Caco-2 (cell line): ENCODE measurements at places on chromosomes 13 and 19. TPM values are rescaled to one million over a fixed set of nuclear protein-coding genes. Genes with fewer than 3 reads are reported as not detected.

The GPC6 gene
- 0.07 and 0.16 TPM in 2 replicates for total RNA-seq

The FBXO46 gene
- 31.0 and 37.0 TPM in 2 replicates for total RNA-seq

The OR7D2 gene
- not detected in 2 replicates for total RNA-seq

The CACNA1A gene
- not detected in 2 replicates for total RNA-seq

The GZMM gene
- 0.35 TPM in 1 of 2 replicates, not detected in the other for total RNA-seq

The PEAK3 gene
- total RNA-seq, result not detected in 2 replicates

The CA11 gene
- 10.5 and 15.9 TPM in 2 replicates for total RNA-seq

The NLRP5 gene
- not detected in 2 replicates for total RNA-seq

The CAPN12 gene
- 8.8 and 11.0 TPM in 2 replicates for total RNA-seq

The TSSK6 gene
- total RNA-seq, result 3.1 and 3.8 TPM in 2 replicates

The ZNF536 gene
- total RNA-seq, result 0.23 TPM in 1 of 2 replicates, not detected in the other

The DPF1 gene
- total RNA-seq, result 3.6 and 5.0 TPM in 2 replicates

The SERP2 gene
- total RNA-seq, result not detected in 2 replicates

The ATP4A gene
- total RNA-seq, result not detected in 2 replicates

The FBN3 gene
- total RNA-seq, result 15.0 and 16.4 TPM in 2 replicates
